ENCODE measurements at places on chromosomes 7 and 10.

DNA sequence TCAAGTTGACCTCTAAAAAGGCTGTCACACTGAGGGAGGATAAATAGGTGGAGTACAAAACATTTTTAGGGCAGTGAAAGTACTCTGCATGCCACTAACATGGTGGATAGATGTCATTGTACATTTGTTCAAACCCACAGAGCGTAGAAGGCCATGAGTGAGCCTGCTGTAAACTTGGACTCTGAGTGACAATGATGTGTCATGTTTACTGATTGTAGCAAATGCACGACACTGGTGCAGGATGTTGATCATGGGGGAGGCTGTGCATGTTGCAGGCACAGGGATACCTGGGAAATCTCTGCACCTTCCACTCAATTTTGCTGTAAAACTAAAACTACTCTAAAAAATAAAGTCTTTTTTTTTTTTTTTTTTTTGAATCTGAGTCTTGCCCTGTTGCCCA, 52.5 kb upstream of the GRID1 start:
- no peak for DNase-seq

GRCh38 chr10:22666287-22667092, 47.9 kb downstream of the PIP4K2A start:
- DNase-seq = peak; percentile 67

- DNase-seq = no peak
Observed at GRCh38 chr7:112945046-112945445, 141.6 kb downstream of the GPR85 start.

GRCh38 chr10:132272231-132272971, 35.3 kb downstream of the STK32C start:
- no peak for DNase-seq

GRCh38 chr10:97506199-97506991, 7.7 kb downstream of the UBTD1 start:
- no peak for DNase-seq

DNA sequence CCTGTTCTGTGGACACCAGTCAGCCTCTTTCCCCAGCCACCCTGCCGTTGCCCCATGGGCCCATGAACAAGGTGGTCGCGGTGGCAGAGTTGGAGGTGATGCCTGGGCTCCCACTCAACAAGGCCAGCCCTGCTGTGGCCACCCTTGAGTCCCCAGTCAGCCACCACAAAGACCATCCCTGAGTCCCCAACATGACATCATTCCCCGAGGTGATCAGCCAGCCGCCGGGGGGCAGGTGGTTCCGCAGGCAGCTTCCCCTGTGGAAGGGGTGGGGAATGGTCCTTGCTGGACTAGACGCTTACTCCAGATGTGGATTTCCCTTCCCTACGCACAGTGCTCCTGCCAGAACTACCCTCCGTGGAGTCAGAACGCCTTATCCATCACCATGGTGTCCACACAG, 271.7 kb downstream of the PTPRN2 start:
- DNase-seq = no peak

Data from activated CD4-positive, alpha-beta memory T cell treated with anti-CD3 and anti-CD28 coated beads, Interleukin-2, amount 10 ng/mL, durations not matched to agents 7 days and 5 days (primary cell).